Stimulated activated CD4-positive, alpha-beta T cell treated with anti-CD3 and anti-CD28 coated beads, Interleukin-2, amount 100 ng/mL, for 48 hours (primary cell): ENCODE measurements at places on chromosomes 11 and 22.
A peak's percentile ranks its signal among the peaks of the same experiment; 100 is the strongest.

GRCh38 chr11:614623-615503 is 887 bp downstream of the IRF7 start:
- DNase-seq, result no peak

GRCh38 chr11:120215634-120216033 is 4.8 kb downstream of the OAF start:
- DNase-seq, result no peak

GRCh38 chr11:65586676-65587075 is 8.9 kb downstream of the KCNK7 start:
- DNase-seq, result no peak

DNA sequence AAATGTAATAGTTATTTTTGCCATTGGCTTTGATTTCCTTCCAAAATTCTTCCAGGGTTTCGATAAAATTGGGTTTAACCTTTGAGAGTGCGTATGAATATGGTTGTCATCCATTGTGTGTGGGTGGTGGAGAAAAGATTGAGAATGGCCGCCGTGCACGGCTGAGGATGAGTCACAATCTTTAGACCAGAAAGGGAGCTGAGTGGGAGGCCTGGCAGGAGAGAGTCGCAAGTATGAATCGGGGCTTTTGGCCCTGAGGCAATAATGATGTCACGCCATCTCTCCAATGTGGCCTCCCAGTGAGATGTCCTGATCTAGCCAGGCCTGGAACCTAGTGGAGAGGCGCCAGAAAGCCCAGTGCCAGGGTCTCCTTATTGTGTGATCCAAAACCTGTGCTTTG is 33.1 kb upstream of the SMPD1 start:
- peak; percentile 41 for DNase-seq

GRCh38 chr11:65976216-65977176 is 15.0 kb downstream of the SART1 start:
- no peak for DNase-seq

DNA sequence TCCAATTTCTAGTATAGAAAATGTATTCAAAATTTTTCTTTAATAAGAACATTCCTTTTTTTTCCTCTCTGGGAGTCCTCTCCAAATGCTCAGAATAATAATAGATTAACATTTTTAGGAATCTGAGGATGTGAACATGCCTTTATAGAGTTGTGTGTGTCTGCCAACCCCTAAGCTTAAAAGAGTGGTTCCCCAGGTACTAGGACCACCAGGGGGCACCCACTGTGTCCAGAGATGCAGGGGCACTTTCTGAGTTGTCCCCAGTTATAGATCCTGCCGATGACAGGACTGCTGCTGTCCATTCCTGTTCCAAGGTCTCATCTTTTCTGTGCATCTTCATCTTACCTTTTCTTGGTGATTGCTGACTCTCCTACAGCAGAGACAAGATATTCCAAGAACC is 27.0 kb upstream of the MICAL2 start:
- no peak for DNase-seq

DNA sequence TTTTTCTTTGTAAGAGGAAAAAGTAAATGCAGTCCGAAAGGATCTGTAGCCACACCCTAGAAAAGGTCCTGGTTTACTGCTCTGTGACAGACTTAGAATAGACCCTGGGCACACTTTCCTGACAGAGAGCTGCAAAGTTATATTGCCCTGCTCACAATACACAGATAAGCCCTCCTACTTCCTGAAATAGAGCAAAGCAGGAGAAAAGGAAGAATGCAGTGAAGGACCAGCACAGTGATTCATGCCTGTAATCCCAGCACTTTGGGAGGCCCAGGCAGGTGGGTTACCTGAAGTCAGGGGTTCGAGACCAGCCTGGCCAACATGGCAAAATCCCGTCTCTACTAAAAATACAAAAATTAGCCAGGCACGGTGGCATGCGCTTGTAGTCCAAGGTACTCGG is 2.2 kb downstream of the CYB561A3 start:
- no peak for DNase-seq

DNA sequence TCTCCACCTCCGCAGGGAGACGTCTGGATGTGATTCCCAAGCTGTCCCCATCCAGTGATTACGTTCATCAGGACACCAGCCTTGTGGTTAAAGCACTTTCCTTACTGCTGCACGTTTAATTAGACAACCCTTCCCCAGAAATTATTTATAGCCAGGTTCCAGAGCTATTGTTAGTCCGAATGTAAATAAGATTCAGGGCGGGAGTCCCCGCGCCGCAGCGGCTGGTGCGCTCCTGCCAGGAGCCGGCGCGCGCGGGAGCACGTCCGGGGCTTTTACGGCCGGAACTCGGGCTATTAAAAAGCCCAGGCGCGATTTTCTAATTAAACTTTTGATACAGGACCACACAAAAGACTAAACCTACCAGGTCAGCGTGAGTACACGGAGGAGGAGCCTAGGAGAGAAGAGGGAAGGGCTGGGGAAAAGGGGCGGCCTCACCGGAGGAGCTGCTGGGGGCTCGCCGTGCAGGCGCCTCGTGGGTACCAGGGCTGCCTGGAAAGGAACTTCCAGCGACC is 538.3 kb downstream of the OPCML start:
- DNase-seq, result no peak

GRCh38 chr11:107840129-107840484 is 18.5 kb downstream of the SLC35F2 start:
- DNase-seq, result no peak

GRCh38 chr22:49181942-49182341 is 645.7 kb downstream of the BRD1 start:
- no peak for DNase-seq

GRCh38 chr11:111632516-111633220 is 30.4 kb downstream of the SIK2 start:
- no peak for DNase-seq

DNA sequence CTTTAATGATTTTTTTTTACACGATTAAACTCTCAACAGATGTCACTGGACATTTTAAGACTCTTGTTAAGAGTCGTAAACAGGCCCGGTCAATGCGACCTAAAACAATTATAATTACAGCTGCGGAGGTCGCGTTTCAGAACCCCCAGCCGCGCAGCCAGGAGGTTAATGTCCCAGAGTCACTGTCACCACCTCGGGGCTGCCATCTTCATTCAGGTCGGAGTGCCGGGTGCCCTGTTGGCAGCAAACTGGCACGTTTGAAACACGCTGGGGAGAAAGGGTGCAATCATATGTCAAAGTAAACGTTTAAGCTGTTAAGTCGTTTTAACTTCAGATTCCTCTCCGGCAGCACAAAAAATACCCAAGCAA is 711 bp upstream of the PHF21B start:
- DNase-seq, result no peak

DNA sequence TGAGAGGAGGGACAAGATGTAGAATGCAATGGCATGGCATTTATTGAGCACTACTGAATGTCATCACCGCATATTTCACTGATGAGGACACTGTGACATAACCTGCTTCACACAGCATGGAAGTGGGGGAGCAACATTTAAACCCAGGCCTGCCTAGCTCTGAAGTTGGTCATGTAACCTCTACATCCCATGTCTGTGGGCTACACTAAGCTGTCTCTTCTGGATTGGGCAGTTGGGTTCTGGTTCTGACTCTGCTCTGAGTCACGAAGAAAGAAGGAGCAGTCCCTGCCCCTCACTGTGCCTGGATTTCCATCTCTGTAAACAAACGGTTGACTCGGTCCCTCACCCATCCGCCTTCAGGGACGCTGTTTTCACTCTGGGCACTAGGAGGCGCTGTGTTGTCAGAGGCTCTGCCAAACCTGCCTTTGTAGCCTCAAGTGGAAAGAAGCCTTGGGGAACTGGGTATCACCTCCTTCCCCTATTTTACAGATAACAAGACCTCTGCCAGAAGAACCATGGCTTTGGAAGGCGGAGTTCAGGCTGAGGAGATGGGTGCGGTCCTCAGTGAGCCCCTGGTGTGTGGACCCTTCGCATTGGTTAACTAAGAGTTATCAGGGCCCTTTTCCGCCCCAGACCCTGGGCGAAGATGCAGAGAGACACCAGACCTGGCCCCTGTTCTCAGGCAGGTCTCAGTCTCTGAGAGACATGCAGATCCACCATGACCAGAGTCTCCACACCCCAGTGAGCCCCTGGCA is 12.7 kb upstream of the ARHGEF17 start:
- DNase-seq, result peak; percentile 81

DNA sequence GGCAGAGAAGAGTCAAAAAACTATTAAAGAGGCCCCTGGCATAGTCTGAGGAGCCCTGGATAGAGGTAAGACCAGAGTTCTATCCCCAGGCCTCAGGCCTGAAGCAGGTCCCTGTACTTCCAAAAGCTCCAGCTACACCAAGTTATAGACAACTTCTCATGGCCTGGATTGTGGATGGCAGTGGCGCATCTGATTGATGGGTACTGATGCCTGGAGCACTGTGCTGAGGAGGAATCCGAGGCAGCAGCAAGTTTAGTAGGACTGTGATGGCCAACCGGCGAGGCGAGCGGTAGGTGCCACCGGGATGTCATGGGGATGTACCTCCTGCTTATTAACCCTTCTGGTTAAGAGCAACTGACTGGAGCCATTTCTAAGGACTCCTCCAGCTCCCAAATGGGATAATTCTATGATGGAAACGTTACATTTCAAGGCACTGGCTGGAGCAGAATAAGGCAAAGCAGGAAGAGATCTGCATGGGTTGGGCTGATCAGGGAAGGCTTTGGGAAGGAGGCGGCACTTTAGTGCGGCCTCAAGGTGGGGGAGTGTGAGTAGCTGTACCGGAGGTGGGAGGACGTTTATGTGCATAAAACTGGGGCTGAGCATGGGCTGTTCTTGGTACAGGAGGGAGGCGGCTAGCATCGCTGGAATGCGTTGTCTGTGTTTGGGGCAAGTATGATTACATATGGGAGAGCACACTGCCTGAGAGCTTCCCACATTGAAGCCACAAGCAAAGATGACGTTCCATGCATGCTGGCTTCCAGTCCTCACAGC is 24.2 kb upstream of the JAM3 start:
- no peak for DNase-seq

GRCh38 chr11:1225386-1226225 is 2.7 kb downstream of the MUC5B start:
- DNase-seq, result no peak

GRCh38 chr11:74449369-74449931 is 17.9 kb downstream of the KCNE3 start:
- DNase-seq, result peak; percentile 14

GRCh38 chr11:120548682-120549209 is 37.2 kb downstream of the GRIK4 start:
- no peak for DNase-seq

- no peak for DNase-seq
Measured at GRCh38 chr11:92740276-92740675, 229.2 kb upstream of the MTNR1B start.

- peak; percentile 75 for DNase-seq
Measured at GRCh38 chr22:45435544-45436139, 22.1 kb downstream of the RIBC2 start.

DNA sequence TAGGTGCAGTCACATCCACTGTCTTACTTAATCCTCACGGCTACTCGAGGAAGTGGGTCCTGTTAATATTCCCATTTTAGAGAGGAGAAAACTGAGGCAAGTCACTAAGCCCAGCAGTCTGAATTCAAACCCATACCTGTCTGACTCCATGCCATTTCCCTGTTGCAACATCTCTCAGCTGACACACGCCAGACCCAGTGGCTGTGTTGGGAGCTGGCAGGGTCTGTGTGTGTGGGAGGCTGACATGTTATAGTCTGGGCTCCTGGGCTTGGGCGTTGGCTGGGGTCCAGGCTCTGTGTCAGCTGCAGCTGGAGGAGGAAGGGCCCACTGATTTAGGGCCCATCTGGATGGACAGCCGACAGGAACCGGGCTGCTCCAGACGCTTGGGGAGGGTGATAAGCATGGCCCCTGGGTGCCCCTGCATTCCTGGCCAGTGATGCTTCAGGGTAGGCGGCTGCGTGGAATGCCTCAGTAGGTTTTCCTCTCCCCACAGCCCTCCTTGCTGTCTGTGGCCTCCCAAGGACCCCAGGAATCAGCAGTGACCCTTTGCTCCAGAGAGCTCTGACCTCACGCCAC is 562.5 kb downstream of the MN1 start:
- no peak for DNase-seq

DNA sequence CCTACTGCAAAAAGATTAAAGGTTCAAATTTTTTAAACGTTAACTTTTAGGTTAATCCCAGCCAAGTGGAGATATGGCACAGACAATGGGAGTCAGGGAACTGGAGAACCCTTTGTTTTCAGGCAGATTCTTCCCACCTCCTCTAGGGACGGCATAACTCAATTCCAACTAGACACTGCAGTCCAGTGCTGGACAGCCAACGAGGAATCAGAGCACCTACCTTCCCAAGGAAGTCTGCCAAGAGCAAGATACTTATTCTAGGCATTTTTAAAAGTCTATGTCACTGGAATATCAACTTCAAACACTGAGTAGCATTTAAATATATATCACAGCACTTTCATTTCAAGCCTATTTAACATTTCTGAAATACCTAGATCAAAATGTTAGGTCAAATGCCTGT is 7.3 kb downstream of the CADM1 start:
- DNase-seq, result no peak

- DNase-seq, result no peak
Measured at GRCh38 chr11:26105762-26106423, 226.0 kb upstream of the ANO3 start.

DNA sequence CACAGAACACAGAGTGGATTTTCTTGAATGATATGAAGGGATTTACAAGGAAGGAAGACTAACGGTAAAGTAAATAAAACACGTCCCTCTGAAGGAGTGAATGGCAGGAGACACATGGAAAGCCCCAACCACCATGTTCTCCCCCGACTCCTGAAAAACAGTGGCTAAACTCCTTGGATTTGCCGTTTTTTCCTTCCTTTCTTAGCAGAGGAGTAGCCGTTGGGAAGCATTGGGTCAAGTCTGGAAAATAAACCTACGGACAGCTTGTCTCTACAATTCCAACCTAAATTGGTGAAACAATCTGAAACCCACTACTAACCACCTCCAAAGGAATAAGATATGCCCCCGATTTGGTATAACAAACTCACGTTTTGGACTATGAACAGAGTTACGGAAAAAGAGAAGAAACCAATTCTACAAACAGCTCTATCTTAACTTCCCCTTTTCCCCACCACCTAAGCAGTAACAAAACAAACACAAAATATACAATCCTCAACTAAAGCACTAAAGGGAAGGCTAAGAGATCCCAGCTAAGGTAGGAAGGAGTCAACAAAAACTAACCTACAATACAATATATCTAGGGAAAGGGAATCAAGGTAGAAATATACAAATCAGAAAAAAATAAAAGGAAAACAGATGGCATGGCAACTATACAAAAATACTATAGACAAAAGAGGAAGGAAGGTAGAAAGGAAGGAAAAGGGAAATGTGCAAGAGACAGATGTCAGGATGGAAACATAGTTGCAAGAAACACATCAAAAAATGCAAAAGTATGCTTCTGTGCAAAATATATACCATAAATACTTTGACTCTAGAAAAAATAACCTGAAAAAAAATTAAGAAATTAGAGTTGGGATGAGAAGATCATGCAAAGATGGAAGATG is 43.8 kb upstream of the LYVE1 start:
- DNase-seq, result no peak

GRCh38 chr11:1304380-1304779 is 5.1 kb downstream of the TOLLIP start:
- DNase-seq, result no peak

DNA sequence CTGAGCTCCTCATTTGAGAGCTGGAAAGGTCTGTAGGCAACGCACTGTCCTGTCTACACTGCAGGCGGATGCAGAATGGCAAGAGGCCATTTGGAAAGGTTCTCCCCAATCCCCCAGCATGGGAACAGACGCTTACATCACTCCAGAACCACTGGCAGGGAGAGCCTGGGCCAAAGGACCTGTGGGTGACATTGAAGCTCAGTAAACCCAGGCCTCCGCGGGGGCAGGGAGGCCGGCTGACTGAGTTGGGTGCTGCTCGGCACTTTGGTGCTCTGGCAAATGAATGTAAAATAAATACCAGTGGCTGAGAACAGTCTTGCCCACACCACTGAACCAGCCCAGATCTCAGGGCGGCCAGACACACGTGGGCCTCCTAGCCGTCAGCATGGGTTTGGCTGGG is 22.4 kb downstream of the TOM1 start:
- DNase-seq, result no peak
